ENCODE measurements at places on chromosomes 12 and 14. TPM values are rescaled to one million over a fixed set of nuclear protein-coding genes. Genes with fewer than 3 reads are reported as not detected.

GRCh38 chr12:56087220-56087619, 7.3 kb downstream of the ERBB3 start:
- no peak overlapping the region for H3K4me3 ChIP-seq
- H3K27me3 ChIP-seq, result peaks cover 3% of the 10 kb centered on the region
- no peak for DNase-seq

GRCh38 chr14:23181946-23182345, 1.5 kb downstream of the SLC7A8 start:
- peaks cover 20% of the 10 kb centered on the region for H3K27me3 ChIP-seq
- DNase-seq, result no peak
- no peak overlapping the region for H3K27ac ChIP-seq
- no peak overlapping the region for H3K4me3 ChIP-seq
- H3K36me3 ChIP-seq, result no peaks in the 10 kb centered on the region

DNA sequence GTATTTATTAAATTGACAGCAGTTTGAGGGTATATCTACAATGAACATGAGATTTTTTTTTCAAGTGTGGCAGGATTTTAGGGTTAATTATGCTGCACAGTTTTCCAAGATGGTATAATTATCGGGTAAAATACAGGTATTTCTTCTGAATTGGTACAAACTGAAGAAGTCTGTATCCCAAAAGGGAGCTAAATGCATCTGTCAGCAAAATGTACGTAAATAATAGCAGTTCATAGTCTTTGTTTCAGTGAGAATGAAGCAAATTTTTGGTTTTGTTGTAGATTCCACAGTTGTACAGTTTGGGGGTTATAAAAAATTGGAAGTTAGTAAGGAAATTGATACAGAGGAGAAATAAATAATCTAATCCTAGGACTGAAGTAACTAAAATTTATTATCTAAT, 63.3 kb downstream of the RAD52 start:
- no peak overlapping the region for H3K4me3 ChIP-seq
- no peak overlapping the region for H3K27ac ChIP-seq
- H3K27me3 ChIP-seq, result no peaks in the 10 kb centered on the region
- no peaks in the 10 kb centered on the region for H3K4me1 ChIP-seq

Gene RD3L
- not detected for total RNA-seq

- H3K4me3 ChIP-seq, result no peak overlapping the region
- no peaks in the 10 kb centered on the region for H3K36me3 ChIP-seq
- H3K4me1 ChIP-seq, result no peaks in the 10 kb centered on the region
- no peaks in the 10 kb centered on the region for H3K27me3 ChIP-seq
- DNase-seq, result no peak
Measured at GRCh38 chr14:97277711-97278110, 480.5 kb downstream of the VRK1 start.

Gene BLTP3B
- total RNA-seq, result 17.9 TPM

Gene JPH4
- not detected for total RNA-seq

DNA sequence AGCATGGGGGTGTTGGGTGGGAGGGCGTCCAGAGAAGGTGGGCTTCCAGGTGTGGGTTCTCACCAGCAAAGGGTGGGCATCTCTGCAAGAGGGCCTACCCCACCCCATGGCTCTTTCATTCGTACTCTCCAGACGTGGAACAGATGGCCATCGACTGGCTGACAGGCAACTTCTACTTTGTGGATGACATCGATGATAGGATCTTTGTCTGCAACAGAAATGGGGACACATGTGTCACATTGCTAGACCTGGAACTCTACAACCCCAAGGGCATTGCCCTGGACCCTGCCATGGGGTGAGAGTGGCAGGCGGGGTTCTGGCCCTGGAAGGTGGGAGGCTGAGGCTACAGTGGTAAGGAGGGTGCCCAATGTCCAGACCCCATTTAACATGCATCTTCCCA, 6.7 kb upstream of the LRP1-AS start:
- no peaks in the 10 kb centered on the region for H3K27me3 ChIP-seq
- no peak overlapping the region for H3K4me3 ChIP-seq
- no peaks in the 10 kb centered on the region for H3K4me1 ChIP-seq

Gene C14orf180
- not detected for total RNA-seq

DNA sequence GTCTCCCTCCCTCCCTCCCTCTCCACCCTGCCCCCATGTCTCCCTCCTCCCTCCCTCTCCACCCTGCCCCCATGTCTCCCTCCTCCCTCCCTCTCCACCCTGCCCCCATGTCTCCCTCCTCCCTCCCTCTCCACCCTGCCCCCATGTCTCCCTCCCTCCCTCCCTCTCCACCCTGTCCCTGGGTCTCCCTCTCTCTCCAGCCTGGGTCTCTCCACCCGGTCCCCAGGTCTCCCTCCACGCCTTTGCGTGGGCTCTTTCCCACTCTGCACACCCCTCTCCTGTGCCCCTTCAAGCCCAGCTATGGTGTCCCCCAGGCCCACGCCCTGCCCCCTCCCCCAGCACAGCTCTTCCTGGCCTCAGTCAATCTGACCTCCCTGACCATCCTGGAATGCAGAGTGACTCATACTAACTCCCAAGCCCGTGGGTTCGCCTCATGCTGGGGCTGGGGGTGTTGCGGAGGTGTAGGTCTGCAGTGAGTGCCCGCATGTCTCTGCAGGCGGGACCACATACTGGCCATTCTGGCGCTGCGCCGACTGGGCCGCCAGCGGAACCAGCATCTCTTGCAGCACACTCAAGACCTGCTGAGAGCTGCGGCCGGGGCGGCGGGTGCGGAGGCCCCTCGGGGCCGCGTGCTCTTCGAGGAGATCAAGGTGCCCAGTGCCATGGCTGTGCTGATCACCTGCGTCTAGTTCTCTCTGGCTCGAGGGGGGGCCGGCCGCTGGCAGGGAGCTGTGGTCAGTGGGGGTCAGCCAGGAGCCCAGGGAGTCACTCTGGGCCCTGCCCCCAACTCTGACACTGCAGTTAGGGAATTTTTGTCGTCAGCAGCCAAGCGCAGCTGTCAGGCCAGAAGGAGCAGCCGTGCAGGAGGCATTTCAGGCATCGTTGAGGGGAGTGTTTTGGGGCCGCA, 13.5 kb upstream of the TNFAIP2 start:
- H3K4me3 ChIP-seq, result no peak overlapping the region
- H3K27me3 ChIP-seq, result peaks cover under 1% of the 10 kb centered on the region
- no peaks in the 10 kb centered on the region for H3K36me3 ChIP-seq
- peaks cover 6% of the 10 kb centered on the region for H3K4me1 ChIP-seq

Gene ZDHHC22
- 0.24 TPM for total RNA-seq

Gene RIN3
- 20.8 TPM for total RNA-seq

Gene SERPINA10
- total RNA-seq, result not detected

- DNase-seq, result no peak
- H3K4me1 ChIP-seq, result no peaks in the 10 kb centered on the region
- no peak overlapping the region for H3K27ac ChIP-seq
- no peaks in the 10 kb centered on the region for H3K36me3 ChIP-seq
Measured at GRCh38 chr12:101675555-101675954, 21.9 kb upstream of the CHPT1 start.

Gene TMEM116
- 1.6 TPM for total RNA-seq

DNA sequence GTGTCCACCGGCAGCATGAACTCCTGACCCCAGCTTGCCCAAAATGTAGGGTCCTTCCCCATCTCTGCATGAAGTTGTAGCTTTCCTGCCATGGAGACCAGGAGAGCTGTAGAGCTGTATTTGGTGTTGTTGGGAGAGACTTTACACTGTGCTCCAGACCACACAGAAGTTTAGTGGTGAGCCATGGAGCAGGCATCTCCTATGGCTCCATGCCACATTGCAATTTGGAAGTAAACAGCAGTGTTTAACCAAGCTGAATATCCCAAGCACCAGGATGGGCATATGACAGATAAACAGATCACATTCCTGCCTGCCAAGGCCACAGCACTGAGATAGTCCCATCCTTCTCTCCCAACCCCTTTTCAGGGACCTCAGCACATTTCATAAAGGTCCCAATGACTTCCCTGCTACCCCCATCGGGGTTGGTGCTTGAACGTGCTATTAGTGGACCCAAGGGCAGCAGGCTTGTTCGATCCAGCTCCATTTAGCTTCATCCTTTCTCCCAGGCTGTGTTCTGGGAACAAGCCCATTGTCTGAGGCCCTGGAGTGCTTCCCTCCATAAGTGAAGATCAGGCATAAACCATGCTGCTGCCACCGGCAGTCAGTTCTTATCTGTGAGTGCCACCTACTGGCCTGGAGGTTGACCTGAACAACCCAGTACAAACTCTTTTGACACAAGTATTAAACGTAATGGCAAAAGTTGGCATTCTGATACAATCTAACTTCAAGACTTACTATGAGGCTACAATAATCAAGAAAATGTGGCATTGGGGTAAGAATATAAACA, 172.3 kb upstream of the ATXN7L3B start:
- H3K27me3 ChIP-seq, result no peaks in the 10 kb centered on the region
- peak; percentile 57 for DNase-seq
- no peaks in the 10 kb centered on the region for H3K36me3 ChIP-seq
- H3K27ac ChIP-seq, result no peak overlapping the region
- H3K4me1 ChIP-seq, result no peaks in the 10 kb centered on the region
- no peak overlapping the region for H3K4me3 ChIP-seq

DNA sequence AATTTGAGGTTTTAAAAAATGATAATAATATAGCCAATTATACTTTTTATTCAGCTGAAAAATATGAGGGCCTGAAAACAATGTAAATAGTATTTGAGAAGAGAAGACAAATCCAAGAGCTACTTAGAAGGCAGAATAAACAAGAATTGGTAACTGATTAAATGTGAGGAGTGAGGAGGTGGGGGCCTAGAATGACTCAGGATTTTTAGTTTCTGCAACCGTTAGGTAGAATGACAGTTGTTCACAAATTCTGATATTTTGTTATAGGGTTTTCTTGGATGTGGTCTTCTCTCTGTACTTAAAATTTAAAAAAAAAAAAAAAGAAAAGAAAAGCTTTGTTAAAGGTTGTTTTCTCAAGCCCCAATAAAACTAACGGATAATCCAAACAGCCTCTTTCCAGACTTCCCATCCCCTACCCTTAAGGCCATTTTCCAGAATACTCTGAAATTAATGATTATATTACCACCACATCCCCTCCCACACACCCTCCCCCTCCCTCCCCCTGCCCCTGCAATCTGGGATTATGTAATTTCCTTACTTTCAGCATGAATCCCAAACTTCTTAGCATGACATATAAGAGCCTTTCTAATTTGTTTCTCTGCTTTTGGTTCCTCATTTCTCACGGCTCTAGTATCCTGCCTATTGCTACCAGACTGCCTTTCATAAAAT, 50.4 kb downstream of the LRP6 start:
- no peak overlapping the region for H3K27ac ChIP-seq
- DNase-seq, result no peak
- no peaks in the 10 kb centered on the region for H3K36me3 ChIP-seq
- peaks cover 17% of the 10 kb centered on the region for H3K4me1 ChIP-seq
- no peak overlapping the region for H3K4me3 ChIP-seq

DNA sequence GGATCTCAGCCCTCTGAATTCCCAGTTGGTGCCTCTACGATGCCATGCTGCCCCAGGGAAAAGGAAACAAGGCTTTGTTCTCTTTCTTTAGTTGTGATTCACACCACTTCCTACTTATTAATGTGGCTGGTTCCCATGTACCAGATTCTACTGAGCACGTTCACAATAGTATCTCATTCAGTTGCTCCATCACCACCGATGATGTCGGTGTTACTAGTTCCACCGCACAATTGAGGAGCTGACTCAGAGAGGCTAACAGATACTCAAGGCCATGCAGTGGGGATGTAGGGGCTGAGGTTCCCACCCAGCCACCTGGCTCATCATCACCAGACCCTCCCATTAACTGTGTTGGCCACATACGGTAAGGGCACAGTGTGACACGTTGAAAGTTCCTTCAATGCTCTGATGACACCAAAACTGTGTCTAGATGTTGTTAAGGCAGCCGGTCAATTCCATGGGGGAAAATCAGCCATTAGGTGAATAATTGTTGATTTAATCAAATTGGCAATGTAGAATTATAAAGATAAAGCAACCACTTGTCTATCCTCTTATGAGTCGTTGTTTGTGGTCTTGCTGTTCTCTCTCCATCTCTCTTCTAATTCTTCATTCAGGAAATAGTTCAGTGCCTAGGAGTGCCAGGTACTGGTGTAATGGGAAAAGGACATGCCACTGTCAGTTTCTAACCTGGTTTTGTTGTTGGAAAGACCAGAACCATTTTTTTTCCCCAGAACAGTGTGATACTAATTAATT, 244.2 kb upstream of the CRY1 start:
- no peak overlapping the region for H3K27ac ChIP-seq
- DNase-seq, result no peak
- H3K4me1 ChIP-seq, result no peaks in the 10 kb centered on the region
- H3K4me3 ChIP-seq, result no peak overlapping the region
- no peaks in the 10 kb centered on the region for H3K36me3 ChIP-seq

DNA sequence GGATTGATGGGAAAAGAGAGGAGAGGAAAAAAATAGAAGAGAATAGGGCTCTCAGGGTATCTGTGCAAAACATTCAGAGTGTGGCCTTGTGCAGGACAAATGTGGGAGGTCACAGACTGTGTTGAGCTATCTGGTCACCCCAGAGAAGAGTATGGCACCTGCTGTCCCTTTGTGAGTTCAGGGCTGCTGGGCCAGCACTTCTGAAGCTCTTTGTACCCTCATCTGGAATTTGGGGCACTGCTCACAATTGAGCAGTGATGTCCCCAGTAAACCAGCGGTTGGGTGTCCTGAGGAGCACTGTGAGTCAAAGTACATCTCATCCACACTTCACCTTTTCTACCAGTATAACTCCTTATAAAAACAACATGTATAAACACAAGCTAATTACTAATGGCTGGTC, 2.6 kb upstream of the KRT81 start:
- peaks cover 35% of the 10 kb centered on the region for H3K27me3 ChIP-seq
- no peaks in the 10 kb centered on the region for H3K4me1 ChIP-seq
- no peak overlapping the region for H3K4me3 ChIP-seq
- DNase-seq, result no peak
- no peak overlapping the region for H3K27ac ChIP-seq

Gene PLCZ1
- not detected for total RNA-seq

- no peak overlapping the region for H3K27ac ChIP-seq
- H3K4me1 ChIP-seq, result no peaks in the 10 kb centered on the region
- no peak for DNase-seq
- no peaks in the 10 kb centered on the region for H3K36me3 ChIP-seq
- peaks cover 15% of the 10 kb centered on the region for H3K27me3 ChIP-seq
- H3K4me3 ChIP-seq, result no peak overlapping the region
Measured at GRCh38 chr14:51823706-51824105, 36.7 kb upstream of the GNG2 start.

GRCh38 chr14:68593806-68594536, 198.9 kb downstream of the ZFP36L1 start:
- H3K4me1 ChIP-seq, result peaks cover 13% of the 10 kb centered on the region
- no peak overlapping the region for H3K4me3 ChIP-seq
- no peaks in the 10 kb centered on the region for H3K27me3 ChIP-seq
- DNase-seq, result no peak
- no peaks in the 10 kb centered on the region for H3K36me3 ChIP-seq

Gene OAS1
- total RNA-seq, result 2.9 TPM
